ENCODE measurements at places on chromosomes 3 and 15. TPM values are rescaled to one million over a fixed set of nuclear protein-coding genes. Genes with fewer than 3 reads are reported as not detected.

LRRK1 gene
- 15.5 TPM for total RNA-seq

CD86 gene
- not detected for total RNA-seq

CPN2 gene
- not detected for total RNA-seq

NTRK3 gene
- total RNA-seq, result 0.13 TPM

LTK gene
- total RNA-seq, result 0.13 TPM

MCTP2 gene
- 27.0 TPM for total RNA-seq

MYLK gene
- 290 TPM for total RNA-seq

GOLGA8F gene
- not detected for total RNA-seq

DPPA4 gene
- total RNA-seq, result not detected

LRRC2 gene
- total RNA-seq, result 10.5 TPM

SPTSSB gene
- total RNA-seq, result 0.11 TPM

RSL24D1 gene
- 106 TPM for total RNA-seq

AADACL2 gene
- not detected for total RNA-seq

NRROS gene
- 1.4 TPM for total RNA-seq

CHRNA3 gene
- not detected for total RNA-seq

SRP14 gene
- total RNA-seq, result 163 TPM

PIAS1 gene
- total RNA-seq, result 28.1 TPM

C2CD4B gene
- not detected for total RNA-seq

ACKR4 gene
- 5.3 TPM for total RNA-seq

TAGLN3 gene
- total RNA-seq, result not detected

BUB1B gene
- total RNA-seq, result 16.3 TPM

IQCH gene
- total RNA-seq, result 4.2 TPM

USF3 gene
- total RNA-seq, result 13.7 TPM

PLOD2 gene
- 345 TPM for total RNA-seq

SV2B gene
- under 0.01 TPM for total RNA-seq

HPS3 gene
- 50.6 TPM for total RNA-seq

CADPS gene
- not detected for total RNA-seq

ISL2 gene
- not detected for total RNA-seq

RASGRP1 gene
- total RNA-seq, result under 0.01 TPM

CYFIP1 gene
- 83.1 TPM for total RNA-seq

PPM1L gene
- 10.3 TPM for total RNA-seq

ROPN1 gene
- total RNA-seq, result 0.22 TPM

RTP1 gene
- total RNA-seq, result not detected

PRSS50 gene
- total RNA-seq, result under 0.01 TPM

RETNLB gene
- total RNA-seq, result not detected

LRRC31 gene
- not detected for total RNA-seq

EOGT gene
- 67.2 TPM for total RNA-seq

All from articular chondrocyte of knee joint (primary cell).